ENCODE measurements at places on chromosomes 7 and 10. TPM values are rescaled to one million over a fixed set of nuclear protein-coding genes. Genes with fewer than 3 reads are reported as not detected.
A peak's percentile ranks its signal among the peaks of the same experiment; 100 is the strongest.

DNA sequence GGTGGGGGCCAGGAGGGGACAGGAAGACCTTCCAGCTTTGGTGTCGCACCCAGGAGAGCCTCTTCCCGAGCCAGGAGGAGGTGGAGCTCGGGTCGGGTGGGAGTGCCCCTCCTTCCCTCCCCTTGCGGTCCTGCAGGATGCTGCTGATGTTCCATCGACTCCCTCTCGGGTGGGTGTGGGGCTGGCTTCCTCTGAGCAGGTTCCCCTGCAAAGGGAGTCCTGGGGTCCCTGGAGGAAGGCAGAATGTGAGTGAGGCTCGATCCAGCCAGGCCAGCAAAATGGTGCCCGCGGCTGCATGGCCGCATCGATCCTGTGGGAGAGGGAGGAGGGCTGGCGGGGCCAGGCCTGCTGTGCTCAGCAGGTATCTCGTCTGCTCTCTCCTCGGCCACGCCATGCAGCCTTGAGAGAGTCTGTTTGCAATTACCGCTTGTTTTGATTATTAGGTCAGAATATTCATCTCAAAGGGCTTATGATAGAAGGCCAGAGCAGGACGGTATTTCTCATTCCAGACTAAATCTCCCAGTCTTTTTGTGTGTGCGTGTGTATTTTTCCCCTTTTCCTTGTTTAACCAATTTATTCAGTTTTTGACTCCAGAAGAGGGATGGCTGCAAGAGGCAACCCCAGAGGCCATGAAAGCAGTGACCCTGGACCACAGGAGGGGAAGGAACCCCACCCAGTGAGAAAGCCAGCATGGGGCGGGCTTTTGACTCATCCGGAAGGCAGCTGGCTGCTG is 137.3 kb upstream of the ZMIZ1 start:
- DNase-seq, result peak; percentile 90

- peak; percentile 86 for DNase-seq
These were observed 103.0 kb downstream of the CTBP2 start for GRCh38 chr10:125057158-125058001.

- DNase-seq, result no peak
These were observed 164.6 kb upstream of the ZMIZ1 start for GRCh38 chr10:78904196-78904595.

GRCh38 chr7:95169678-95170077 is 154.7 kb downstream of the PON1 start:
- peak; percentile 2 for DNase-seq

DNA sequence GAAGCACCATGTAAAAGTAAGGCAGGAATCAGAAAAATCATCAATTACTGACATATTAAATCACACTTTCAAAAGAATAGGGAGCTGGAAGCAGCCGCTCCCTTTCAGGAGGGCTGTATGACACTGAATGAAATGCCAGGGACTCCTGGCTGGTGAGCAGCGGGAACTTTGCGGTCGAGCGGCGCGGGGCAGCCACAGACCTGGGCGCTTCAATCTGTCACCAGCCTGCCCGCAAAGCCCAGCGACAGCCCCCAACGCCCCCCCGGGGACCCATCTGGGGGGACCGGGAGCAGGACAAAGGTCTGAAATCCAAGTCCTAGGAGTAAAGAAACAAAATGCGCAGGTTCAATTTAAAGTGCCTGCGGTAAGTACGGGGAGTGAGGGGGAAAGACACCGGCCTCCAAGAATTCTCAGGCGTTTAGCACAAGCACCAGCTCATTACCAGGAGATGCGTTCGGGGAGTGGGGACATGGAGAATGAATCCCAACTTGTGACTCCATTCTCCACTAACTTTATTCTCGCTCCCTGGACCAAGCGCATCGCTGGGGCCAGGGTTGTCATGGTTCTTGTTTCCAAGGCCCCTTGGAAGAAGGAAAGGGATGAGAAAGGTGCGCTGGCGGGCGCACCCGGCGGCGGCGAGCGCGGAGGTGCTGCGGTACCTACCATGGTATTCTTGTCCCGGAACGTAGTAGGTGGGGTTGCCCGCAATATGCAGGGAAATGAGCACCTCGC is 824 bp downstream of the RELN start:
- DNase-seq, result peak; percentile 9

DNA sequence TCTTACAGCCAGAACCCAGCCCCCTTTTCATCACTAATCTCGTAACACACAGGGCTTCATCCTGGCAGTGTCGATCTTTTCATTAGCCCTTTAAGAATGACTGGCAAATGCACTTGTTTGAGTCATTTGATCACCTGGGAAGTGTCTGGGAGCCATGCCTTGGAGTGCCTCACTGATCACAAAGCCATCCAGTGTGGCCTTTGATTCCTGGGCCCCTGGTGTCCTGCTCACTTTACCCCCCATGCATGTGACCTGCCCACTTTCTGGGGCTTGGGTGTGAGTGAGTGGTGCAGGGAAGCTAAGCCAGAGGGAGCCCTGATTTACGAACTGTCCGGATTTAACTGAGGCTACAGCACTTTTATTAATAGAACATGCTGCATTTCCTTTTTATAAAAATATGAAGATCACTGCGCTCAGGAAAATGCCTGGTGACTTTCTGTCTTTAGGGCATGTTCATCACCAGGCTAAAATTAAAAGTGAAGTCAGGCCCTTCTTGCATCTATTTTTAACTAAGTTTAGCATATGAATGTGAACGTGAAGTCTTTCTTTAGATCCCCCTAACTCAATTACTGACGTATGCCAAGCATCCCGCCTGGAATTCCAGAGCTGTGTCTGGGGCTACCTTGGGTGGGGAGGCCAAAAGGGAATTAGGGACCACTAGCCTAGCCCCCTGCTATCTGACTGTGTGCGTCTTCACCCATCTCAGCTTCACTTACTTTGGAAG is 23.6 kb downstream of the RBM20 start:
- DNase-seq, result peak; percentile 9

DNA sequence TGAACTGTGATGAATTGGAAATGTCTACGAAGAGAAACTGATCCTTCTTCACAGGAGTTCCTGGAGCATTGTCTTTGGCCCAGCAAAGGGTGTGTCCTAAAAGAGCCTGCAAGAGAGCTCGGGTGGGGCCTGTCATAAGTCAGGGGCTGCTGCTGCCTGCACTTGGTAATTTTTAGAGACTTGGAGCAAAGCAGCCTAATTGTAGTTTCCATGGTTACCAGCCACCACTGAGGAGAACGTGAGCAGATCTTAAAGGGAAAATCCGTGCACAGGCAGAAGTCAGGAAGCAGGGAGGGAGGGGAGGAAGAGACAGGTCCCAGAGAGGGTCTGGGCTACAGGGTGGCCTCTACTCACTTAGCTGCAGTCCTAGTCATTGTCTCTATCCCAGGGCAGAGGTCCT is 463.6 kb downstream of the PLXNA4 start:
- DNase-seq, result peak; percentile 71

- DNase-seq, result no peak
These were observed 45.4 kb downstream of the FBXW4 start for GRCh38 chr10:101649525-101650085.

NUDCD3 gene
- 51.8 TPM for total RNA-seq

All from umbilical cord (tissue), 2 donors.